ENCODE measurements at places on chromosomes 1 and 21.

DNA sequence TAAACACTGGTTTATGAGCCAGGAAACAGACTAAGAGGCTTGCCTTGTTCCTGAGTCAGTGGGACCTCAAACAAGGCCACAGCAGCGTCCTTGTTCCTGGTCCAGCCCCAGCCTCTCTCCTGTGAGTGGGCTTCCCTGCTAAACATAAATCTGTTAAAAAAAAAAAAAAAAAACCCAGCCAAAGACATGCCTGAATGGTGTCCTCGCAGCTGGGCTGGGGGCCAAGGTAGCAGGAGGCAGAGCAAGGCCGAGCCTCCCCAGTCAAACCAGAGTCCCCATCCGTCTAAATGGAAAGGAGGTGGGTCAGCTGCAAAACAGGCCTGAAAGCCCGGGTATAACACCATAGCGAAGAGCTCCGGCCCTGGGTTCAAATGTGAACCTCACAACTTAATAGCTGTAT, 18.1 kb upstream of the IFFO2 start:
- DNase-seq = no peak

GRCh38 chr1:19325958-19326747, 14.0 kb downstream of the SLC66A1 start:
- DNase-seq = no peak

GRCh38 chr1:175663991-175664390, 79.4 kb downstream of the TNR start:
- no peak for DNase-seq

DNA sequence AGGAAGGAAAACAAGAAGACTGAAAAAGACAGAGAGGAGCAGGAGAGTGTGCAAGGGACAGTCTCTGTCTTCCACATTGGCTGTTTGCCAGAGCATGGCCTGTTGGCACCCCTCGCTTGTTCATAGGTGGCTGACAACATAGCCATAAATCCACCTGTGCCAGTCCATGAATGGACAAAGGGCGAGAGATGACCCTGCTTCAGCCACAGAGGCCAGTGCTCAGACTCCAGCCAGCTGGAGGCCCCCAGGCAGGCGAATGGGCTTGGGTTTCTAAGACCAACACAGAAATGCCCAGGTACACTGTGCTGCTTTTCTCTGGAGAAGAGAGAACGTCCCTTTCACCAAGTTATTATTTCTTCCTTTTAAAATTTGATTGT, 60.6 kb downstream of the RIPK4 start:
- no peak for DNase-seq

GRCh38 chr1:236515443-236515958, 8.3 kb upstream of the LGALS8 start:
- DNase-seq = no peak

GRCh38 chr1:107692580-107693345, 272.2 kb downstream of the VAV3 start:
- no peak for DNase-seq

DNA sequence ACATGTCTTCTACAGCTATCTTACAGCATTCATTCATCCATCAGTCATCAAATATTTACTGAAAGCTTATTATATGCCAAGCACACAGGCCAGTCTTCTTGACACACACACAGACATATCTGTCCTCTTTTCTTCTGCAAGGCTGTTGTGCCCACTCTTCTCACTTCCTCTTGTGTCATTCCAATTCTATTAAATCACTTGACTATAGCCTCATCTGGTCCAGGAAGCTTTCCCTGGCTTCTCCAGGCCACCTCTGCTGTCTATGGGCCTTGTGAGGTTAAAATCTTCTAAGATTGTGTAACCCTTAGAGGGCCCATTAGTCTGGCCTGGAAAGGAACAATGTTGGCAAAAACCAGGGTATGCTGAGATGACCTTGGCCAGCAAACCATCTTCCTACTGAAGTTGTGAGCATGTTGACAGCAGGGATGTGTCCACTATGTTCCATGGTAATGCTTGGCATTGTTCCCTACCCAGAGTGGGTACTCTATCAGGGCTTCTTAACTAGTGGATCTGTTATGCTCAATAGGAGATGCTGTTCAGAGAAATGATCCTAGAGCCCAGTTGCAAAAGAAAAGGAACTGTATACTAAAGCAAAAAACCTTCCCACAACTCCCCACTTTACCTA, 5.3 kb downstream of the TRAF3IP3 start:
- no peak for DNase-seq

DNA sequence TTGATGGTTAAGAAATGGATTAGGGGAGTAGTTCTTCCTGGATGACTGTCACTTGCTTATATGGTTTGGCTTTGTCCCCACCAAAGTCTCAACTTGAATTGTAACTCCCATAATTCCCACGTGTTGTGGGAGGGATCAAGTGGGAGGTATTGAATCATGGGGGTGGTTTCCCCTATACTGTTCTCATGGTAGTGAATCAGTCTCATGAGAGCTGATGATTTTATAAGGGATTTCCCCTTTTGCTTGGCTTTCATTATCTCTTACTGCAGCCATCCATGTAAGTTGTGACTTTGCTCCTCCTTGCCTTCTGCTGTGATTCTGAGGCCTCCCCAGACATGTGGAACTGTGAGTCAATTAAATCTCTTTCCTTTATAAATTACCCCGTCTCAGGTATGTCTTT, 1621.1 kb downstream of the MRPL39 start:
- no peak for DNase-seq

DNA sequence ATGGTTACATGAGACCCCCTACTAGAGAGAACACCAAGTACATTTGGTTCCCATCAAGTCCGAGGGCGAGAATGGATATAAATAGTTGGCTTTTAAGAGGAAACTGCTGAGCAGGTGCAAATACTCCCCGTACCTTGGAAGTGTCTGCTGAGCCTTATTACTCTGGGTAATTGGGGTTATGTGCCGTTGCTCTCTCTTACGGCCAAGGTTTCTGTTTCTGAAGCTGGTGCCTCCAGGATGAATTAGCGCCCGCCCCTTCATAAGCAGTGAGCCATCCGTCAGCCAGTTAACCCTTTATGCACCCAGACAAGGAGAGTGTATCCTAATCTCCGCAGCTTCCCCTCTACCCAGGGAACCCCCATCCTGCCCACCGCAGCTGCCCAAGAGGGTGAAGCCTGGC, 90.4 kb upstream of the AJAP1 start:
- DNase-seq = no peak

Data from HuH-7 (cell line).